Hair follicular keratinocyte (primary cell): ENCODE measurements at places on chromosomes 7 and 10. TPM values are rescaled to one million over a fixed set of nuclear protein-coding genes. Genes with fewer than 3 reads are reported as not detected.

Gene ZNF479
- not detected in 2 replicates for total RNA-seq

Gene RBP3
- not detected in 2 replicates for total RNA-seq

Gene SRRM3
- 0.30 and 1.2 TPM in 2 replicates for total RNA-seq

Gene MINDY4
- total RNA-seq = 1.5 and 2.1 TPM in 2 replicates

Gene NUB1
- total RNA-seq = 26.8 and 26.9 TPM in 2 replicates

Gene KLF14
- not detected in 2 replicates for total RNA-seq

Gene EGR2
- total RNA-seq = 0.78 TPM in 1 of 2 replicates, not detected in the other

Gene PTPRZ1
- total RNA-seq = 33.2 and 50.7 TPM in 2 replicates

Gene ODAD2
- total RNA-seq = 0.23 TPM in 1 of 2 replicates, not detected in the other

Gene ATG9B
- 0.04 and 0.08 TPM in 2 replicates for total RNA-seq

Gene PPP1R17
- not detected in 2 replicates for total RNA-seq

Gene SPDYE1
- not detected in 2 replicates for total RNA-seq

Gene LRIT1
- not detected in 2 replicates for total RNA-seq

Gene PAX2
- total RNA-seq = not detected in 2 replicates

Gene CALML5
- not detected in 2 replicates for total RNA-seq

Gene SYPL1
- total RNA-seq = 90.2 and 92.2 TPM in 2 replicates

Gene ARHGAP22
- 9.0 and 13.7 TPM in 2 replicates for total RNA-seq

Gene C10orf105
- not detected in 2 replicates for total RNA-seq

Gene GPAM
- 7.6 and 9.4 TPM in 2 replicates for total RNA-seq

Gene ITGB8
- 15.1 and 41.0 TPM in 2 replicates for total RNA-seq

Gene TAS2R3
- 0.16 TPM in 1 of 2 replicates, not detected in the other for total RNA-seq

Gene TAS2R38
- not detected in 2 replicates for total RNA-seq

Gene CYP3A7
- total RNA-seq = not detected in 2 replicates

Gene UPK3BL2
- total RNA-seq = 2.3 and 2.7 TPM in 2 replicates

Gene ELAPOR2
- 3.2 and 5.9 TPM in 2 replicates for total RNA-seq

Gene SLC13A4
- not detected in 2 replicates for total RNA-seq

Gene HOXA1
- 9.6 and 12.1 TPM in 2 replicates for total RNA-seq

Gene TBC1D12
- total RNA-seq = 5.3 and 6.9 TPM in 2 replicates
